Vein endothelial cell (primary cell): ENCODE measurements at places on chromosomes 4 and X. TPM values are rescaled to one million over a fixed set of nuclear protein-coding genes. Genes with fewer than 3 reads are reported as not detected.

Gene DUX4
- total RNA-seq: not detected in 2 replicates

Gene GYPE
- total RNA-seq: 0.19 and 0.33 TPM in 2 replicates

Gene GAGE12H
- not detected in 2 replicates for total RNA-seq

Gene TACC3
- total RNA-seq: 13.1 and 19.5 TPM in 2 replicates

Gene MCTS1
- total RNA-seq: 42.5 and 47.0 TPM in 2 replicates

Gene SPANXD
- total RNA-seq: not detected in 2 replicates

Gene CABS1
- not detected in 2 replicates for total RNA-seq

Gene AFAP1
- total RNA-seq: 89.5 and 137 TPM in 2 replicates

Gene WWC2
- total RNA-seq: 30.7 and 31.1 TPM in 2 replicates
